GM12864 (cell line): ENCODE measurements at places on chromosomes 5 and 9.

- no peak for DNase-seq
These were observed 15.8 kb downstream of the FBXW11 start for GRCh38 chr5:171990713-171991015.

- no peak for DNase-seq
These were observed 105.0 kb downstream of the DTWD2 start for GRCh38 chr5:118883362-118883761.

DNA sequence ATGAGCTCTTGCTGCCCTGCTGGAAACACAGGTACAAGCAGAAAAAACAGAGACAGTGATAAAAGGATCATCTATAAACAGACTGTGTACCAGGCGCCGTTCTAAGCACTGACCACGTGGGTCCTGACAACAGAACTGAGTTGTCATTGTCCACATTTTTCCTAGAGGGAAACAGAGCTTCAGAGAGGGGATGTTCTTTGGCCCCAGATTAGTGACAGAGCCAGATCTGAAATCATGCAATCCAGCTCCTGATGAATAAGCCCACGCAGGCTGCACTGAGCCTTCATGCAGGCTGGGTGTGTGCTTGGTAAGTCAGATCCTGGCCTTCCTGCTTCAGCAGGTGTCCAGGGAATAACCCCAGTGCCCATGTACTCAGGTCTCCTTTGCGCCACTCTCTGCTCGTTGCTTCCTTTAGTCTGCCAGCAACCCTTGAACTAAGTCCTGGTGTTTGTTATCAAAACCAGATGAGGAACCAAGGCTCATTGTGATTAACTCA is 22.8 kb upstream of the TCF7 start:
- no peak for DNase-seq

DNA sequence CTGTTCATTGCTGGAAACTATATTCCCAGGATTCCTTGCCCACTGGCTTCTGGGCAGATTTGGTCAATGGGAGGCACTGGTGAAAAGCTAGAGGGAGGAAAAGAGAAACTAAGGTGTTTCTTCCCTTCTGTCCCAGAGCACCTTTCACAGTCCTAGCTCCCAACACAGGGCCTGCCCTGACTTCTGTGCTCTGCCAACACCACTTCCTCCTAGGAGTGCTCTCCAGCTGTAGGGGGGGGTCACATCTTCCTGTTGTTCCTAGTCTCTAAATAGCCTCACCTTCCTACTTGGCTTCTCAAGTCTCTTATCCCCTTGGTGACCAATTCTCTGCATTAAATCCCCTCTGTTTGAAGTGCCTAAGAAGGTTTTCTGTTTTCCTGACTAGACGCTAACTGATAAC is 115.4 kb downstream of the ADRB2 start:
- no peak for DNase-seq

- DNase-seq: no peak
These were observed 17.1 kb upstream of the SPATA31E1 start for GRCh38 chr9:87865626-87866025.

GRCh38 chr9:10366171-10366779 is 246.5 kb downstream of the PTPRD start:
- no peak for DNase-seq
